ENCODE measurements at places on chromosomes 5 and 9.

- peak; percentile 92 for DNase-seq
Observed at GRCh38 chr9:89522261-89522958, 24.5 kb upstream of the SEMA4D start.

GRCh38 chr5:97338729-97339128 is 155.7 kb upstream of the RIOK2 start:
- no peak for DNase-seq

GRCh38 chr9:29319736-29320513 is 1746.6 kb upstream of the C9orf72 start:
- DNase-seq = no peak

DNA sequence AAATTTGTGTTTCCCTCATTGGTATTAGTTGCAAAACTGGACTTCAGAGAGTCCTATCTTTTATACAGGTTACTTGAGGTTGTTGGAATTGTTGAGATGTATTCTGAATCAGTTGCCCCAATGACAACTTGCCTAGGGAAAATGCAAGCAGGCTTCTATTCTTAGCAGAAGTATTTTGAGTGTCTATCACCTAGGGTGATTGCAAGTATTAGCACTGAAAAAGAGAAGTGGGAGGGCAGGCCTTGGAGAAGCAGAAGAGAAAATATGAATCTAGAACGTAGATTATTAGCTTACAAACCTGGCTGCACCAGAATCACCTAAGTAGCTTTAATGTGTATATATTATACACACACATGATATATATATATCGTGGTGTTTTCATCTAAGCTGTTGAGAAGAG is 43.2 kb downstream of the ADAMTS12 start:
- DNase-seq = no peak

GRCh38 chr9:79371948-79372555 is 199.7 kb upstream of the TLE4 start:
- DNase-seq = no peak

DNA sequence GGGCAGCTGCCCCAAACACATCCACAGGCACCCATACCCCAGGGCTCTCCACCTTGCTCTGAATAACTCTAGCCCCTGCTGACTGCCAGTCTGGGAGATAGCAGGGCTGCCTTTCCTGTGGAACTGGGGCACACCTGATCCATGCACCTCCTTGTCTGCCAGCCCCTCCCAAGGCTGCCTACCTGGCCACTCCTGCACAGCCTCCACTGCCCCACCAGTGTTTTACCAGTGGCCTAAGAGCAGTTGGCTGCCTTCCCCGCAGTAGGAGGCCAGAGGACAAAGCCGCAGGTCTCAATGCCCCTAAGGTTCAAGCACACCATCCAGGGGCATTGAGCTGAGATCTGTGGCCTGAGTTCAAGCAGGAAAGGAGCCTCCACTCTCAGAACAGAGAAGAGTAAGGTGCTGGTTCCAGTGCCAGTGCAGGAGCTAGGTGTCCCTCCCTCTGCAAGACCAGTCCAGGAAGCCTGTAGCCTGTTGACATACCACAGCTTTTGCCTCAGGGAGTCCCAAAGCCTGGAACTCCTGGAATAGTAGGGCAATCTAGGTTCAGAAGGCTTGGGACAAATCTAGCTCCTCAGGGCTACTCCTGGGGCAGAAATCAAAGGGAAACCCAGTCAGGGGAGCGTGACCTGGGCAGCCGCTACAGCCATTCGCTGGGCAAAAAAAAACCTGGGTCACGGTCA is 514.5 kb upstream of the PTGER4 start:
- DNase-seq = no peak

- DNase-seq = no peak
Observed at GRCh38 chr5:127732963-127733362, 29.8 kb downstream of the CCDC192 start.

GRCh38 chr9:78866207-78867132 is 569.5 kb downstream of the PSAT1 start:
- no peak for DNase-seq

- no peak for DNase-seq
Observed at GRCh38 chr5:133106761-133107572, 55.2 kb downstream of the HSPA4 start.

- DNase-seq = no peak
Observed at GRCh38 chr5:79397080-79397479, 116.9 kb downstream of the HOMER1 start.

- no peak for DNase-seq
Observed at GRCh38 chr5:148740966-148741742, 85.3 kb upstream of the ADRB2 start.

Measured in DND-41 (cell line).